ENCODE measurements at places on chromosomes 1 and 21.

DNA sequence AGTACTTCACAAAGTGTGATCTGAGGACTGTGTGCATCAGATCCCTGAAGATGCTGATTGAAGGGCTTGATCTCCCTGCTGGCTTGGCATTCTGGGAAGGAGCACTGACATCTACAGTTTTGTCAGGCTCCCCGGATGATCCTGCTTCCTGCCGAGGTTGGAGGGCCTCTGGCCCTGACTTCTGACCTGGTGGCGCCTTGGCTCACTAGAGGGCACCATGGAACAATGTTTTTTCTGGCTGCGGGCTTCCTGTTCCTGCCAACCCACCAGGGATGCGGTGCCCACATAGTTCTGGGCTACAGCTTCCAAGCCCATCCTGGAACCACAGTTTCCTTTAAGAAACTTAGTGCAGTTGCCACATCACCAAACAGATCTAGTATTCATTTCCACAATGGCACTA, 38.8 kb upstream of the RASAL2 start:
- no peak for DNase-seq

- DNase-seq: no peak
Measured at GRCh38 chr1:93374334-93375106, 28.8 kb downstream of the DR1 start.

DNA sequence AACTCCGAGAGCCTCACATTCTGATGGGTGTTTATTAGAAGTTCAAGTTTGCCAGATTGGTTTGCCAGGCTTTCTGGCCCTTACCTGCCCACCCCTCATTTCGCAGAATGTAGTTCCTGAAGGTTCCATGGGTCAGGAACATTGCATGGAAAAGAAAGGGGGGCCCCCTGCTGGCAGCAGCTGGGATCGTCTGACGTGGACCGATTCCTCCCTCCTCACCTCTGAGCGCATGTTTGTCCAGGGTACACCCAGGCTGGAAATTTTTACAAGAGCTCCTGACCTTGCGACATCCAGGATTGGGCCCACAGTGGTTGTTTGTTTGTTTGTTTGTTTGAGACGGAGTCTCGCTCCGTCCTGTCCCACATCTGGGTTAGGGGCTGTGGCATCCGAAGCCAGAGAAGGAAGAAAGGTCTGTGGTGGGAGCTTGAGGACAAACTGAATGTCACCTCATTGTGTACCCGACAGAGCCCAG, 126.0 kb upstream of the TMEM51 start:
- no peak for DNase-seq

DNA sequence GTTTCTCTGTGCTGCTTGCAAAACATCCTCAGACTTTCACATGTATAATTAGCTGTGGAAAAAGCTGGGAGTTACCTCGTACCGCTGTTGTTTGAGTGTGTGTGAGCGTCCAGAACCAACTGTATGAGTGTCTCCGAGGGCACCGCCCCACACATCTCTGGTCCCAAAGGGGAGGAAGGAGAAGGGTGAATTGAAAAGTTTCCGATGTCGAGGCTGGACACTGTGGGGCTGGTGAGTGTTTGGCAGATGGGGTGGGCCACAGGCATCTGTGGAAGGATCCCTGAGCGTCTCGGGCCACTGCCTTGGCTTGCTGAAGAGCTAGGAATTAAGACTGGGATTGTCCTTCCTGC, 1.2 kb downstream of the ATP2B4 start:
- DNase-seq: no peak

DNA sequence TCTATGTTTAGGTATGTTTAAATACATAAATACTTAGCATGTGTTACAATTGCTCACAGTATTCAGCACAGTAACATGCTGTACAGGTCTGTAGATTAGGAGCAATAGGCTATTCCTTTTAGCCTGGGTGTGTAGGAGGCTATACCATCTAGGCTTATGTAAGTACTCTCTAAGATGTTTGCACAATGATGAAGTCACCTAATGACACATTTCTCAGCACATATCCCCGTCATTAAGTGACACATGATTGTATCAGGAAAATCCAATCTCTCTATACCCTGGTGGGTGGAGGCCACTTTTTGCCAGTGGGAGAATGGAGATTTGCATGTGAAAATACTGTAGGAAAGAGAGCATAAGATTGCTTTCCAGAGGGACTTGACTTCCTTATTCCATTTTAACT, 5.5 kb upstream of the TEDDM1 start:
- no peak for DNase-seq

- no peak for DNase-seq
Measured at GRCh38 chr1:85295006-85295431, 18.6 kb upstream of the BCL10 start.

- no peak for DNase-seq
Measured at GRCh38 chr1:72371259-72372035, 89.1 kb upstream of the NEGR1 start.

DNA sequence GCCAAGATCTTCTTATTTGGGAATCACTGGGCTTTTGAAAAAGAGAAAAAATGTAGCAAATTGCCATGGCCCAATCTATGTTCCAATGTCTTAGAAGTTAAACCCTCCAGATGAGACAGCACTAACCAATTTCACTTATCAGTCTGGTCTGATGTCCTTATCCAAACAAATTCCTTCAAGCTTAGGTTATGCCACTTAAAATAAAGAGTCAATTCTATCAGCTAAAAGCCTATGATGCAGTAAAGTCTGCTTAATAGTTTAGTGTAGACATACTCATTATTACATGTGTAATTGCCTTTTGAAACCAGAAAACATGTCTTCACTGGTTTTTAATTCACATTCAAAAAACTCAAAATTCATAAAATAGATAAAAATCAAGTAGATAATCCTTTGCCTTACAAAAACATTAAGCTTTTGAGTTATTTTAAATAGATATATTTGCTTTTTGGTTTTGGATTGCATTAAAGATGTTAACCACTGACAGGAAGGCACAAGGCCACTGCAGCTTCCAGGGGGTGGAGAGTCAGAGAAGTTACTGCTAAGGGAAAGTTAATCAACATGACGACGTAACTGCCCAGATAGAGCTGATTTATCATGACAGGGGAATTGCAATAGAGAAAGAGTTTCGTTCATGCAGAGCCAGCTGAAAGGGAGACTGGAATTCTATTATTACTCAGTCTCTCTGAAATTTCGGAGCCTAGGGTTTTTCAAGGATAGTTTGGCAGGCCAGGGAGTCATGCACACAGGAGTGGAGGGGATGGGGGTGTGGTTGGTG, 106.1 kb downstream of the MAP3K21 start:
- no peak for DNase-seq

- DNase-seq: no peak
Measured at GRCh38 chr1:15352128-15352957, 57.3 kb upstream of the EFHD2 start.

GRCh38 chr1:3356827-3357460, 97.5 kb upstream of the ARHGEF16 start:
- DNase-seq: no peak

DNA sequence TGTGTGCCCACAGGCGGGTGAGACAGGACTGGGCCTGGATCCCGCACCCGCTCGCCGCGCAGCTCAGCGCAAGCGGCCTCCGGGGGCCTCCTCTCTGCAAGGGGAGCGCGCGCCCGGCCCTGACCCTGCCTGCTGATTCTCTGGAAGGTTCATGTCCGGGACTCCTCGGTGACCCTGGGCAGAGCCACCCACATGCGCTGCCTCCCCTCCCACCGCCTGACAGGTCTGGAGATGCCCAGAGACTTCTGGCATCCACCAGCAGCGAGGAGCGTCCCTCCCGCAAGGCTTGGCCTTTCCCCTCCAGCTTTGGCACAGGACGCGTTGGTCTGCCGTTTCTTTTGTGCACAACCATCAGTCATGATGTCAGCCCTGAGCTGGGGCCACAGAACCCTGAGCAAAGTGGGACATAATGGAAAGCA, 42.0 kb upstream of the COL6A2 start:
- DNase-seq: no peak

DNA sequence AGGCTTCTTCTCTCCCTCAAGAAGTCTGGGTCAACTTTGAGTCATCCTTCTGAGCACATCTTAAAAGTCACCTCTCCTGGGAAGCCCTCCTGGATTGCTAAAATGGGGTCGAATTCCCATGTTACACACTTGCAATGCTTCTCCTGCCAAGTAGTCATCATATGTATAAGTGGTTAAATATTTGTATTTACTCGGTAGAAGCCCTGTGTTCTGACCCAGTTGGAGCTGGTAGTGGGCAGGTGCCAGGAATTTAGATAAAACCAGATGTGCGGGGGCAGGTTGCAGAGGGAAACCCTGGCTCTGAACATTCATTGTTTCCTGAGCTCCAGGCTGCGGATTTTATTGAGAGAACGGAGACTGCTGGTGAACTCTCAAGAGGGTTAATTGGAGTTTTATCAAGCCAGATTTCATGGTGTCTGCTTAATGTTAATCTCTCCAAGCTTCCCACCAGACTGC, 52.8 kb upstream of the RPL11 start:
- no peak for DNase-seq

DNA sequence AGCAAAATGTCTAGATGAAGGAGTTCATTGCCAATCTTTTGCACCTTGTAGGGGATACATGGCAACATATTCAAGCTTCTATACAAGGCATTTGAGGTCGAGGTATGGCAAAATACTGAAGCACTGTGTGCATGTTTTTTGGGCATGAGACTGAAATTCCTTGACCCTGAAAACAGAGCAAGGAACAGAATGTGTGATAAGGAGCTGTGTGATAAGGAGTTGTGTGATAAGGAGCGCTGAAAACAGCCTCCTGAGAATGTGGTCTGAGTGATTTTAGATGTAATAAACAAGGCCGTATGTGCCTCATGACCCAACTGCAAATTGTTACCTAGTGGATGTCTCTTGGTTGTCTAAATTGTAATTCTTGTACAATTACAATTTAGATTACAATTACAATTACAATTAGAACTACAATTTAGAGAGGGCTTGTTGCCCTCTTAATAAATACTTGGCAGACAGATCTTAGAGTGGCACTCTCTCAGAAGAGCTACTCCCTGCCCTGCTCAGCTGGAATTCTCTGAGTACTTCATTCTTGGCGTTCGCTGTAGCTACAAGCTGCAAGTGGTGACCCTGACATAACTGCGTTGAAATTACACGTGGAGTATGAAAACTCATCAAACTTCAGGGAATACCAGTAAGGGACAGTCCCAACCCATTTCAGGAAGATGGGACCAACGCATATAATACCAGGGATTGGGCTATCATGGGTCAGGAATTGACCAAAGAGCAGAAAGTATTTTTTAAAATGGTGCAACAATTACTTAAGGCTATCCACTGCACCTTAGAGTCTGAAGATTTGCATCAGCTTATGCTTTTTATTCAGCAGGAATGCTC, 20.0 kb upstream of the ITLN1 start:
- DNase-seq: no peak

GRCh38 chr21:33268393-33268736, 2.2 kb downstream of the IL10RB start:
- no peak for DNase-seq

DNA sequence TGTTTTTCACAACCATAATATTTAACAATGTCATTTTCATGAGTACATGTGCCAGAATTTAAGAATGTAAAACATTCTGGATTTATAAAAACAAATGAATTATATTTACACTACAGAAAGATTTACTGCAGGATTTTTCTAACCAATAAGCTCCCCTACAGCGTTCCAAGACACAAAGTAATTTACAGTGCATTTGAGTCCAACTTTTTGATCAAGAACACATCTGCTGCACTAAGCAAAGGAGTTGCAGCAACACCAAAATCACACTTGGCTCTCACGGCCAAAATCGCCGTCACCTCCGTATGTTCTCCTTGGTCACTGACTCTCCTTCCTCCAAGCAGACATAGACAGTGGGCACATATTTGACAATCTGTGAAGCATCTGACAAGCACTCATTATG, 7.7 kb downstream of the VPS26C start:
- DNase-seq: no peak

- DNase-seq: no peak
Measured at GRCh38 chr1:7190261-7190660, 405.0 kb downstream of the CAMTA1 start.

GRCh38 chr21:21464684-21465083, 466.5 kb downstream of the NCAM2 start:
- no peak for DNase-seq

- DNase-seq: no peak
Measured at GRCh38 chr1:15020943-15021745, 132.4 kb upstream of the TMEM51 start.

DNA sequence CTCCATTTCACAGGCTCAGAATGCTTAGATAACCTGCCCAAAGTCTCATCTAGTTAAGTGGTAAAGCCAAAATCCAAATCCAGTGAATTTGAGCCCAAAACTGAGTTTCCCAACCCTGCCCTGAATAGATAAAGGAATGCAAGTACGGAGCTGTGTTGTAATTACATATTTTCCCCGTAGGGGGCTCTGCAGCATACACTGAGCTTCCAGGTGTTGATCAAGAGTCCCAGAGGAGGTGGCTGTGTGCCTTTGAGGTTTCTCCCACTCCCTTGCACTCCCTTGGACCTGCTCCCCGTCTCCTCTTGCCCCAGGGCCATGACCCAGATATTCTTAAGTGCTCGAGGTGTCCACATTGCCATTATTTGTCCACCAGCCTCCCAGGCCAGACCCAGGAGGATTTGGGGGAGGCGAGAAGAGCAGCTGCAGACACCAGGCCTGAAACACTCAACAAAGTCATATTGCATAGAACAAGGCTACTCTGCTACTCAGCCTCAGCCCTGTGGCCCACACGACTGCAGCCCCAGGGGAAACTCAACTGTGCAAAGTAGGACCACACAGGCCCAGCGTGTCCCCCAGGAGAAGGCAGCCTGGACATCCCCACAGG, 18.4 kb upstream of the LY9 start:
- DNase-seq: no peak

DNA sequence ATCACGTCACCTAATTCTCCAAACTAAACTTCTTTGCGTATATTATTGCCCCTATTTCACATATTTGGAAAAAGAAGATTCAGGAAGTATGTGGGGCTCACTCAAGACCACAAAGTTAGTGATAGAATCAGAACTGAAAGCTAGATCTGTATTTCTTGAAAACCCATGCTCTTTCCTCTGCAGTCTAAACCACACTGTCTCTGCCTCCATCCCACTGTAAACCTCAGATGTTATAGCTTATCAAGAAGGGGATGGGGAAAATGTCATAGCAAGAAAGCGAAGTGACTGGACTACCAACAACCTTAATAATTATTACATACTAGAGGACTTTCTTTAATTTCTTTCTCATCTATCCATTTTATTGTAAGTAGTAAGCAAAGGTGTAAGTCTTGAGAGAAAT, 257.7 kb upstream of the SGIP1 start:
- no peak for DNase-seq

DNA sequence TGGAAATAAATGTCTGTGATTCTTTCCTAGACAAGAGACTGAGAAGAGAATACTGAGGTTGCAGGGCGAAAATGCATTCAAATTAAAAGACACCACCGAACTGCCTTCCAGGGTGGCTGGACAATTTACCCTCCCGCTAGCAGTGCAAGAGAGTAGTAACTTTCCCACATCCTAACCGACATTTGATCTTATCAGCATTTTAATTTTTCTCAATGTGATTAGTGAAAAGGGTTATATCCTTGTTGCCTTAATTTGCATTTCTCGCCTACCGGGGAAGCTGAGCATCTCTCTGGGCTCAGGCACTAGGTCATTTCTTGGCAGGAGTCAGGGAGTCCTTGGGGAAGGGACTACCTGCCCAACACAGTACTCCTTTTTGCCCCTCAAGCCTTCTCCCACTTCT, 2.8 kb downstream of the TNFRSF8 start:
- no peak for DNase-seq
